ENCODE measurements at places on chromosomes 12 and 14. TPM values are rescaled to one million over a fixed set of nuclear protein-coding genes. Genes with fewer than 3 reads are reported as not detected.
A peak's percentile ranks its signal among the peaks of the same experiment; 100 is the strongest.

Gene ITGB7
- total RNA-seq = not detected

Gene TAPBPL
- total RNA-seq = 1.2 TPM

Gene ERP27
- not detected for total RNA-seq

Gene HSPB8
- total RNA-seq = 0.58 TPM

Gene VWF
- total RNA-seq = 0.21 TPM

Gene JDP2
- total RNA-seq = 2.6 TPM

Gene EFCAB11
- total RNA-seq = 15.4 TPM

Gene DDN
- total RNA-seq = 0.64 TPM

Gene RFX4
- total RNA-seq = 52.1 TPM

GRCh38 chr12:32467959-32468863 lies 68.9 kb downstream of the FGD4 start:
- H3K27ac ChIP-seq = no peak overlapping the region
- H3K4me3 ChIP-seq = no peak overlapping the region
- no peaks in the 10 kb centered on the region for H3K4me1 ChIP-seq
- H3K36me3 ChIP-seq = no peaks in the 10 kb centered on the region
- DNase-seq = no peak

DNA sequence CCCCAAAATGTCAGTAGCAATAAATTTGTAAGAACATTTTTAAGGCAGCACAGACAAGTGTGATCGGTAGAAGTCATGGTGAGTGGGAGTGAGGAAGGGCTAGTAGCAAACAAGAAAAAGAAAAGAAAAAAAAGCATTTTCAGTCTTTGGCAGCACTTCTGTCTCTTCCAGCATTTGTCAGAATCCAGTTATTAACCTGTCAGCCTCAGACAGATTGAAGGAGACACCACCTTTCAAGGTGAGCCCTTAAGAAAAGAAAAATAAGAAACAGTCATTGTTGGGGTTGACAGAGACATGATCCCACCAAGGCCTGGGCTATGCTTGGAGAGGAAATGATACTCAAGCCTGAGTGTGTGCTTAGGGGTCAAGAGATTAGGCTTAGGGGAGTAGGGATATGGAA lies 947.4 kb downstream of the NRXN3 start:
- H3K27me3 ChIP-seq = no peaks in the 10 kb centered on the region
- no peak overlapping the region for H3K27ac ChIP-seq
- H3K4me1 ChIP-seq = peaks cover 4% of the 10 kb centered on the region
- H3K4me3 ChIP-seq = no peak overlapping the region
- DNase-seq = no peak

DNA sequence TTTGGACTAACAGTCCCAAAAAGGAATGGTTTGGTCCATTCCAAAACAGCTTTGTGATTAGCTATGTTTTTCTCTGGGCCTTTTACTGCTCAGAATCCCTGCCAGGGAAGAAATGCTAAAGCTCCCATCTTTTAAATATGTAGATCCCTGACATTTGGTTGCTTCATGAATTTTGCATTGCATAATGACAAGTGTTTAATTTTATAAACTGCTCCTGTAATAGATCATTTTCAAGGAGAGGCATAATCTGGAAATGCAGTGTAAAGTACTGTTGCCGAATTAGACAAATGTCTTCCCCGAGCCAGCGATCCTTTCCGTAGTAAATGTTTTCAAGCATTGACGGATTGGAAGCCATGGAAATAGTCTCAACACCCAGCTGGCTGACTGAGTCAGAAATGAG lies 291.3 kb upstream of the PRKD1 start:
- no peaks in the 10 kb centered on the region for H3K36me3 ChIP-seq
- H3K27ac ChIP-seq = no peak overlapping the region
- H3K27me3 ChIP-seq = no peaks in the 10 kb centered on the region
- no peak for DNase-seq
- H3K4me1 ChIP-seq = no peaks in the 10 kb centered on the region

GRCh38 chr12:116610971-116611541 lies 51.9 kb downstream of the MAP1LC3B2 start:
- H3K4me3 ChIP-seq = no peak overlapping the region
- H3K4me1 ChIP-seq = peaks cover 9% of the 10 kb centered on the region
- H3K36me3 ChIP-seq = no peaks in the 10 kb centered on the region

GRCh38 chr12:68638721-68639395 lies 28.2 kb downstream of the RAP1B start:
- no peaks in the 10 kb centered on the region for H3K36me3 ChIP-seq
- peaks cover 4% of the 10 kb centered on the region for H3K4me1 ChIP-seq
- DNase-seq = no peak
- no peaks in the 10 kb centered on the region for H3K27me3 ChIP-seq
- H3K4me3 ChIP-seq = no peak overlapping the region
- H3K27ac ChIP-seq = no peak overlapping the region

- no peaks in the 10 kb centered on the region for H3K36me3 ChIP-seq
- no peaks in the 10 kb centered on the region for H3K4me1 ChIP-seq
- DNase-seq = no peak
- H3K4me3 ChIP-seq = no peak overlapping the region
Measured at GRCh38 chr12:81263072-81263471, 185.2 kb downstream of the ACSS3 start.

- H3K4me1 ChIP-seq = peaks cover 4% of the 10 kb centered on the region
- H3K36me3 ChIP-seq = no peaks in the 10 kb centered on the region
- DNase-seq = no peak
- H3K4me3 ChIP-seq = no peak overlapping the region
- H3K27me3 ChIP-seq = no peaks in the 10 kb centered on the region
- H3K27ac ChIP-seq = peak overlapping the region; percentile 21
Measured at GRCh38 chr12:31651893-31652521, 7.5 kb upstream of the ETFBKMT start.

- peaks cover 4% of the 10 kb centered on the region for H3K4me1 ChIP-seq
- H3K27me3 ChIP-seq = no peaks in the 10 kb centered on the region
- H3K36me3 ChIP-seq = no peaks in the 10 kb centered on the region
- H3K4me3 ChIP-seq = no peak overlapping the region
Measured at GRCh38 chr12:66050610-66051009, 79.9 kb downstream of the LLPH start.

DNA sequence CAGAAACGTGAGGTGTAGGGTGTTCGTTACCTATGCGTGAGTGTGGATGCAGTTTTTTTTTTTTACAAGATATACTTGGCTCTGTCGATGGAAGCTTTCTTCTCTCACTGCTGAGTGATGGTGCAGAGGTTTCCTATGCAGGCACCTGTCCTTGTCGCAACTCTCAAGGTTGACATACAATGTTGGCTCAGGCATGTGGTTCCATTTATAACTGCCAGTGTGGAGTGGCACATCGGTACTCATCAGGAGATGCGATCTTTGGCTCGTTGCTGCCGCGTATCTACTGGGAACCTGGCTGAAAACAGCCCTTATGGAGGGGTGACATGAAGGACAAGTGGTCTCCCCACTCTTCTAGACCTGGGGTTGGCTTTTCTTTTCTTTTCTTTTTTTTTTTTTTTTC lies 109.0 kb downstream of the ZNF664 start:
- H3K27me3 ChIP-seq = no peaks in the 10 kb centered on the region
- no peak overlapping the region for H3K4me3 ChIP-seq
- no peak overlapping the region for H3K27ac ChIP-seq
- DNase-seq = no peak
- H3K4me1 ChIP-seq = peaks cover 10% of the 10 kb centered on the region

- no peak for DNase-seq
- no peaks in the 10 kb centered on the region for H3K27me3 ChIP-seq
- H3K4me3 ChIP-seq = no peak overlapping the region
- H3K36me3 ChIP-seq = no peaks in the 10 kb centered on the region
Measured at GRCh38 chr14:79705126-79705894, 506.0 kb downstream of the DIO2 start.

DNA sequence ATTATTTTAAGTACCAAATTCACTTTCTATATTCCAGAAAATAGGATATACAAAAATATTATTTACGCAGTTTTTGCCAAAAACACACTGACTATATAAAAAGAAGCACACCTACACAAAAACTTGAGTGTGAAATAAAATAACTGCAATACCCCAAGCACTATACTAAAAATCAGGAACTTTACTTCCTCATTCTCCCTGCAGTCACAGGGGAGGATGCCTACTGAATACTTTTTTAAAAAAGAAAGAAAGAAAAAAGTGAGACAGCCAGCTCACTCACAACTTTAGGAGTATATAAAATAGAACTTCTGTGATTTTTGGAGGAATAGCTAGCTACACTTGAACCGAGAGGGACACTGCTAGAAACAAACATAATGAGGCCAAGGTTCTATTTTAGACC lies 12.2 kb downstream of the RPS6KA5 start:
- no peak overlapping the region for H3K27ac ChIP-seq
- H3K4me3 ChIP-seq = no peak overlapping the region
- H3K4me1 ChIP-seq = no peaks in the 10 kb centered on the region
- no peak for DNase-seq
- no peaks in the 10 kb centered on the region for H3K27me3 ChIP-seq

DNA sequence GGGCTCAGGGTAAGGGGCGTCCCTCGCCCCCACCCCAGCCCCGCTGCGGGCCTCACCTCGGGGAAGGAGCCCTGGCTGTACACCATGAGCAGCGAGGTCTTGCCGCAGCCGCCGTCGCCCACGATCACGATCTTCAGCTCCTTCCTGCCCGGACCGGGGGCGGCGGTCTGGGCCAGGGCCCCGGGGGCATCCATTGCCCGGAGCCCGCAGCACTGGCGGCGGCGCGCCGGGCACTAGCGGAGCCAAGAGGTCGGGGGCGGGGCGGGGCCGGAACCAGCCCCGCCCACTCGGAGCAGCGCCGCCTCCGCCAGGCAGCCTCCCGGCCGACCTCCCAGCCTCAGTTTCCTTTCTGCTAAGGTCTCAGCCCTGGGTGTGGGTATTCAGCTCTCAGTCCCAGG lies at the start of gene RHOF:
TSS of gene RHOF (minus strand) at position 249 of the 398 bp plus-strand sequence. CDS start at position 194, 55 bp downstream.
- peaks cover 10% of the 10 kb centered on the region for H3K36me3 ChIP-seq
- H3K4me3 ChIP-seq = peak within 1 kb of the TSS; percentile 87
- H3K27ac ChIP-seq = peak within 1 kb of the TSS; percentile 55

GRCh38 chr12:122646517-122647217 lies 56.5 kb downstream of the HCAR2 start:
- no peak overlapping the region for H3K27ac ChIP-seq
- no peaks in the 10 kb centered on the region for H3K36me3 ChIP-seq
- H3K4me3 ChIP-seq = no peak overlapping the region
- H3K4me1 ChIP-seq = peaks cover 15% of the 10 kb centered on the region

GRCh38 chr12:105670672-105671071 lies 340.2 kb downstream of the C12orf75 start:
- peak overlapping the region; percentile 13 for H3K27ac ChIP-seq
- no peaks in the 10 kb centered on the region for H3K4me1 ChIP-seq
- H3K27me3 ChIP-seq = no peaks in the 10 kb centered on the region
- DNase-seq = no peak
- no peak overlapping the region for H3K4me3 ChIP-seq

- H3K27me3 ChIP-seq = peaks cover 4% of the 10 kb centered on the region
- H3K4me3 ChIP-seq = no peak overlapping the region
- H3K27ac ChIP-seq = peak overlapping the region; percentile 29
- peaks cover 38% of the 10 kb centered on the region for H3K4me1 ChIP-seq
Measured at GRCh38 chr12:124428792-124429281, 133.9 kb downstream of the RFLNA start.

GRCh38 chr12:120557589-120557988 lies 23.4 kb downstream of the RNF10 start:
- H3K36me3 ChIP-seq = peaks cover 20% of the 10 kb centered on the region
- no peak overlapping the region for H3K27ac ChIP-seq
- DNase-seq = no peak
- no peaks in the 10 kb centered on the region for H3K27me3 ChIP-seq

DNA sequence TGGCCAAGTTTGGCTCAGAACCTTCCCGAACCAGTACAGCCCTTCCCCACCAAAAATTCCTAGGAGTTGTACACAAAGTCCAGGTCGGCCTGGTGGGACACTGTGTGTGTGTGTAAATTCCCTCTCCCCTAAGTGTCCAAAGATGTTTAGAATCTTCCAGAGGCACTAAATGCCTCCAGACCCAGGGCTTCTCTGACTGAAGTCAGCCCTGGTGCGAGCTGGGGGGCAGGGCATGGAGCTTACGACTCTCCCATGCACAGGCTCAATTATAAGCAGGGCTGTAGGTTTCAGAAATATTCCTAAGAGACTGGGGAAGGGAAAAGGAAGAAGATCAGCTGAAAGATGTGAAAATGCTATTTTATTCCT lies 106.9 kb upstream of the ATF7IP start:
- H3K27me3 ChIP-seq = peaks cover 5% of the 10 kb centered on the region
- no peak for DNase-seq
- H3K4me1 ChIP-seq = peaks cover 75% of the 10 kb centered on the region
- H3K36me3 ChIP-seq = peaks cover 34% of the 10 kb centered on the region

DNA sequence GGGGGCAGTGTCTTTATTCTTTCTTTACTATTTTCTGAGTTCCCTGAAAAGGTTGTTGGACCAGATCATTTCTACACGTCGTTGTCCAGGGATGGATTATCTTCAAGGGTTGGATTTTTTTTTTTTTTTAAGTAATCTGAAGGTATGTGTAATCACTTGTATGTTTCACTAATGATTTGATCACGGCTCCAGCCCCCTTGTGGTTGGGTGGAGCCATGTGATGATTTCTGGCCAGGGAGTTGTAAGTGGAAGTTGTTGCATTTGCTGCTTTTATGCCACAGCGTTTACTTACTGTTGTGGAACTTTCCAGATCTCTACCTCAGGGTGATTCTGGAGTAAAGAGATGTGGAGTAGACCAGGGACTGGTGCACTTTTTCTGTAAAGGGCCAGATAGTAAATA lies 390.3 kb downstream of the AACS start:
- H3K4me3 ChIP-seq = no peak overlapping the region
- H3K27me3 ChIP-seq = peaks cover 18% of the 10 kb centered on the region
- H3K27ac ChIP-seq = no peak overlapping the region
- H3K36me3 ChIP-seq = peaks cover 3% of the 10 kb centered on the region

DNA sequence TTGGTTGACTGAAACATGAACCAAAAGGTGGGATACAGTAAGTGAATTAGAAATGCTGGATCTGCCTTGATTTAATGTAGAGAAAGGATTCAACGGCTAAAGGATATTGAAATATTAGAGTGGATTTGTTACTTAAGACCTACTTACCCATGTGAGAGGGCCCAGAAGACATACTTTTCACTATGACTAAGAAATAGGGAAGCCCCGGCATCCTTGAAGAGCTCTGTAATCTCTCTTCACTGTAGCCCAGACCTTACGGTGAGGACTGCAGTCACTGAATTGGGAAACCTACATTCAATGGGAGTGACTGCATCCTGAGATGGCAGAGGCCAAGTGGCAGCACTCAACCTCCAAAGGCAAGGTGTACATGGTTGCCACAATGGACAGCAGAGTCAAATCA lies 52.5 kb downstream of the KANSL2 start:
- no peak overlapping the region for H3K4me3 ChIP-seq
- H3K27ac ChIP-seq = no peak overlapping the region
- H3K36me3 ChIP-seq = no peaks in the 10 kb centered on the region
- no peak for DNase-seq
- H3K27me3 ChIP-seq = peaks cover 2% of the 10 kb centered on the region

DNA sequence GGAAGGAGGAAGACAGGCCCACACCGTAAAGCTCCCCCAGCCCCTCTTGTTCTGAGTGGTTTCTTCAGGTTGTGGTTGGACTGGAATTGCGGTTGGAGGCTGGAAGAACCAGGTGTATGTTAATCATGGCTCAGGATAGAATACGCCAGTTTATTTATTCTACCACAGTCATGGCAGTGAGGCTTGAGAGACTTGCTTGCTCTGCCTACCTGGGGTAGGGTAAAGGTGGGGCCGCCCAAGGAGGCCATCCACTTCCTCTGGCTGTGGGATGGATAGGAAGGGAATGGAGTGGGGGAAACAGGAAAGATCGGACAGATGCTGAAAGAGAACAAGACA lies 8.1 kb downstream of the SHMT2 start:
- peaks cover 61% of the 10 kb centered on the region for H3K4me1 ChIP-seq

Measured in neural crest cell (in vitro differentiated cells).